NCI-H345 (cell line): ENCODE measurements at places on chromosomes 1 and 21.

DNA sequence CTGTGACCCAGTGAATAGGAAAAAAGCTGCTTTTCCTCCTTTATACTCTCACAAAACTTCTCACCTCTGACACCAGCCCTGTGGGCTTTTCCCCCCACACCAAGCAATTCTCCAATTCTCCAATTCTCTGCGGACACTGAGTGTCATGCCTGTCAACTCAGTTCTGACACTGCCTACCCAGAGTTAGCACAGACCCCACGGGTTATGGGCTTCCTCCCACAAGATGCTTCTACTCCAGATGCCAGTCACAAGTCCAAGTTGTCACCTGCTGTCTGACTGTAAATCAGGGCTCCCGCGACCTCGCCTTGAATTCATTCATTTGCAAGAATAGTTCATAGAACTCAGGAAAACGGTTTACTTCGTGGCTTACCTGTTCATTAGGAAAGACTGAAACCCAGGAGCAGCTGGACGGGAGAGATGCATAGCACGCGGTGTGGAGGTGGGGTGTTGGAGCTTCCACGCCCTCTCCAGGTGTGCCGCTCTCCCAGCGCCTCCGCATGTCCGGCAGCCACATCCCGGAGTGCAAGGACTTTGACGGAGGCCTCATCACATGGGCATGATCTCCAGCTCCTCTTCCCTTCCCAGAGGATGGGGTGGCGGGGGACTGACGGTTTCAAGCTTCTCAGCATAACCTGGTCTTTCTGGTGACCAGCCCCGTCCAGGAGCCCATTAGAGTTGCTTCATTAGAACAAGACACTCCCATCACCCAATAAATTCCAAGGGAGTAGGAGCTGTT lies 154.7 kb downstream of the PGBD5 start:
- no peak for DNase-seq

GRCh38 chr21:42236014-42236413 lies 17.1 kb downstream of the ABCG1 start:
- no peak for DNase-seq

- no peak for DNase-seq
These were observed 50.9 kb downstream of the KANK4 start for GRCh38 chr1:62268315-62268714.

GRCh38 chr1:209772126-209772525 lies 12.2 kb downstream of the C1orf74 start:
- no peak for DNase-seq

DNA sequence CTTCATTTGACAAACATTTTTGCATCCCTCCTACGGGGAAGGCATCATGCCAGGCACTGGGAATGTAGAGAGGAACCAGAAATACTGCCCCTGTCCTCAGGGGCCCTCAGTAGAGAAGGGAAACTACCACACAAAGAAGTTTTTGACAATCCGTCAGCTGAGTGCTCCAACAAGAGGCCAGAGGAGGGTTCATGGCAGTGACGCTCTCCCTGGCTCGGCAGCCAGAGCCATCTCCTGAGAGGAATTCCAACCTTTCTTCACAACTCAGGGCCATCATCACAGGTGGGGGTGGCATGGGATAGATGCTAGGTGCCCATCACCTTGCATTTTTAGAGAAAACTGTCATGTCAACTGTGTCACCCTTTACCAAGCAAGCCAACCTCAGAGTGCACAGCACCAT lies 154.1 kb downstream of the HIVEP3 start:
- DNase-seq, result no peak

- no peak for DNase-seq
These were observed 16.9 kb upstream of the TDRD10 start for GRCh38 chr1:154485106-154485505.

- no peak for DNase-seq
These were observed 70.3 kb upstream of the TINAGL1 start for GRCh38 chr1:31505911-31506497.

DNA sequence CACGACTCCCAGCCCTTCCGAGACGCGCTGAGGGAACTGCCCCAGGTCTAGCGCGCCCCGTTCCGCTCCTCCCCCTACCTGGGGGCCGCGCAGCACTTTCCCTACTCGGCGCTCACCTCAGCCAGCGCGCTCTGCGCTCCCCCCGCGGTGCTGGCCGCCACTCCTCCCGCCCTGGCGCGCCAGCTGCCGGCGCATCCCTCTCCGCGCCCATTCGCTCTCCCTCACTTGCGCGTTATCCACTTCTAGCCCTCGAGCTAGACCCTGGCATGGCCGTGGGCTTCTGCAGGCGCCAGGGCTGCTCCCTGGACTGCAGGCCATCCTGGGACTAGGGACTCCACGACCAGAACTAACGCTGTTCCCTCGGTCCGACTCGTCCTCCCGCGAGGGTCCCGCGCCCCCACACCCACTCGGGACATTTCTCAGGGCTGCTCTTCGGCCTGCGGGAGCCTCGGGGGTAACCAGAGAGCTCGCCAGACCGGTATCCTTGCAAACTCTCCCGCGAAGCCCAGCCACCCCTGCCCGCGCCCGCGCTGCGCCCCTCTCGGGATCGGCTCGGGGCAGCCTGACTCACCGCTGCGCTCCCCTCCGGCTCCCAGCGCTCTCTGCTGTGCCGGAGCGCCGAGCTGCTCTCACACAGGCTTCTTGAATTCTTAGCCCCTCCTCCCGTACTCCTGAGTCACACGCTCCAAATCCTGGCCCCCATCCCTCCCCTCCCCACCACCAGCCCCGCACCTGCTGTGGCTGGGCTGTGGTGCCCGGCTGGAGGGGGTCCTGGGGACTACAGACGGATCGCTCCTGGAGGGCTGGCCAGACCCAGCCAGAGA lies at the start of gene NGF:
TSS of gene NGF (minus strand) at position 617 of the 824 bp plus-strand sequence. CDS start 51,454 bp downstream, outside the sequence.
- DNase-seq, result peak; percentile 13

DNA sequence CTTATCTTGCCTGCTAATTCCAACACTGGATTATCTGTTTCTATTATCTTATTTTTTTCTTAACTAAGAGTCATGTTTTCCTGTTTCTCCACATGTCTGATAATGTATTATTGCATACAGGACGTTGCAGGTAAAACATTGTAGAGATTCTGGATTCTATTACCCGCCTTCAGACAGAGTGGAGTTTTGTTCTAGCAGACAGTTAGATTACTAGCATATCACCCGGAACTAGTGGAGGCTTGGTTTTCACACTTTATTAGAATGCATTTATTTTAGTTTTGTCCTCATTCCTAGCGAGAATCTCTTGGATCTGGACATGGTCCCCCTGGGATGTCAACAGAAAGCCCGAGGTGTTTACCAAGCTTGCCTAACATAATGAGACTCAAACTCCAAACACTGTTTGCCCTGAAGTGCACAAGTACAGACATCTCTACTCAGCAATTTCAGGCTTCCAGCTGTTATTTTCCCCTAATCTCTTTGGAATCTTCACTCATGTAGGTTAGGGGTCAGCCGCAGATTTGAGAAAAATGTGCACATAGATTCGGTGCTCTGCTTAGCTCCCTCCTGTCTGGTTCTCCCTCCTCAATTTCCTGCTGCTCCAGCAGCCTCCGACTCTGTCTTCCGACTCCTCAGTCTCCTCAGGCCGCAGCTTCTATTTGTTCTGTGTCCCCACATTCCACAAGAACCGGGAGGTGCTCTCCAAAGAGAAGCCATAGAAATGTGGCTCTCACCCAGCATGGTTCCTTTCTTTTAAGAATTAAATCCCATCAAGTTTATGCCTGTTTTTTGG lies 36.8 kb upstream of the PTPRF start:
- no peak for DNase-seq

- DNase-seq, result no peak
These were observed 67.5 kb downstream of the DISP3 start for GRCh38 chr1:11546456-11546855.

DNA sequence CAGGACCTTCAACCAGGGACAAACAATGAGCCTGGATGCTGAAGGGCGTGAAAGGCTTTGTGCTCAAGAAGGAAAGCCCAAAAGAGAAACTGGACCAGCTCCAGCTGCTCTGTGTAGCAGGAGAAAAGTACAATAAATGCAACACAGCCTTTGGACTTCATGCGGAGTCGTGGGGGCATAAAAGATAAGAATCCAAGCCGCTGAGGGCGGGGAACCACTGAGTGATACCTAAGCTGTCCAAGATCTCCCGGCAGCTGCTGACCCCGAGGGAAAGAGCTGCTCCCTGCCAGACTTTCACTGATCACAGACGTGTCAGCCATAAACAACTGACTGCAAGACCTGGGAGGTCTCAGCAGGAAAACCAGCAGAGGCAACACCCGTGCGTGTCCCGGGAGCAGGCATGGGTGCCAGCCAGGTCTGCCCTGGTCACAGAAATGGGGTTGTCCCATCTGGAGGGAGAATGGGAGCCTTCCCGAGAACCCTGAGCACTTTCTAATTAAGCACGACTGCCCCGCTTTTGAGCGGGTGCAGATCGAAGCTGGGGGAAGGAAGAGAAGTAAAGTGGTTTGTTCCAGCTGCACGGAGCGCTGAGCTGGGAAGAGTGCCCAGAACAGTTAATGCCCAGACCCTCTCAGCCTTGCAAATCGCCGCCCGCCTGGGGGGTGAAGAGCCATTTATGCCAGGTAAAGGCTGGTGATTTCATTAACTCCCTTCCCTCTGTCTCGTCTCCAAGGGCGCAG lies 68.3 kb upstream of the TARDBP start:
- peak; percentile 95 for DNase-seq

GRCh38 chr1:59577774-59578173 lies 237.0 kb upstream of the HOOK1 start:
- no peak for DNase-seq

DNA sequence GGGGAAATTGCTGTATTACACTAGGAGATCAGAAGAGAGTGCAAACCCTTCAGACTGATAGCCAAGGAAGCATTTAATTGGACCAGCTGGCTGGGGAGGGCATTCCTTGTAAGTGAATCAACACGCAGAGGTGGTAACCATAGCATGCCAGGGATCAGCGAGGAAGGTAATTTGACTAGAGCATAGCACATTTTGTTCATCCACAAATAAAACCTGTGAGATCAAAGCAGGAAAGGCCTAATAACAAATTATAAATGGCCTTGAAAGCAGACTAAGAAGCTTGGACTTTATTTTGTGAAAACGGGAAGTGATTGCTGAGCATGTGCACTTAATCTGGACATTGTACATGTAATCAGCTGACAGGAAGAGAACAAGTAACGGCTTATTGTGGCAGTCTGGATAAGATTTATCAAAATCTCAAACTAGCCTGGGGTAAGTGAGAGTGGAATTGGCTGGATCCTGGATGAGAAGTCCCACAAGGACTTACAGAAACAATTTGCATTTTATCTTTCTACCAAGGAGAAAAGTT lies 11.7 kb upstream of the CD55 start:
- DNase-seq, result no peak

GRCh38 chr1:205435578-205436573 lies 14.0 kb upstream of the LEMD1 start:
- DNase-seq, result no peak

GRCh38 chr1:202501281-202501680 lies 152.8 kb downstream of the PPP1R12B start:
- DNase-seq, result peak; percentile 12

- DNase-seq, result no peak
These were observed 8.8 kb upstream of the PHC2 start for GRCh38 chr1:33439662-33440061.

- no peak for DNase-seq
These were observed 45.5 kb downstream of the RABGAP1L start for GRCh38 chr1:174204697-174205308.

DNA sequence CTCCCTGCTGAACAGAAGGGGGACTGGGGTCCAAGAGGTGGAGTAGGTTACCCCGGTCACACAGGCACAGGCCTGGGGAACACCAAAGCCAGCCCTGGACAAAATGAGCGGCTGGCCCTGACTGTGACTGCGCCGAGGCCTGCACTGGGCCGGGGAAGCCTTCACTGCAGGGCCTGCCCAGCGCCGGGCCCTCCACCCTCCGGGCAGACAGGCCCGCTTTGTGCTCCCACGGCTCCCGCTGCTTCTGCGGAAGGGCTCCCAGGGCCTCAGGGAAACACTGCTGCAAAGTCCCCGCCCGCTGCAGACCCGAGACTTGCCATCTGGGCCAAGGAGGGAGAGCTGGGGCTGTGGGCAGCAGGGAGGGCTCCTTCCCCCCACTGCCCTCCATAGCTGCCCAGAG lies 35.3 kb downstream of the MEGF6 start:
- DNase-seq, result no peak

GRCh38 chr1:14929547-14930246 lies 223.8 kb upstream of the TMEM51 start:
- DNase-seq, result peak; percentile 76

- no peak for DNase-seq
These were observed 27.4 kb downstream of the BACE2 start for GRCh38 chr21:41195311-41195710.

DNA sequence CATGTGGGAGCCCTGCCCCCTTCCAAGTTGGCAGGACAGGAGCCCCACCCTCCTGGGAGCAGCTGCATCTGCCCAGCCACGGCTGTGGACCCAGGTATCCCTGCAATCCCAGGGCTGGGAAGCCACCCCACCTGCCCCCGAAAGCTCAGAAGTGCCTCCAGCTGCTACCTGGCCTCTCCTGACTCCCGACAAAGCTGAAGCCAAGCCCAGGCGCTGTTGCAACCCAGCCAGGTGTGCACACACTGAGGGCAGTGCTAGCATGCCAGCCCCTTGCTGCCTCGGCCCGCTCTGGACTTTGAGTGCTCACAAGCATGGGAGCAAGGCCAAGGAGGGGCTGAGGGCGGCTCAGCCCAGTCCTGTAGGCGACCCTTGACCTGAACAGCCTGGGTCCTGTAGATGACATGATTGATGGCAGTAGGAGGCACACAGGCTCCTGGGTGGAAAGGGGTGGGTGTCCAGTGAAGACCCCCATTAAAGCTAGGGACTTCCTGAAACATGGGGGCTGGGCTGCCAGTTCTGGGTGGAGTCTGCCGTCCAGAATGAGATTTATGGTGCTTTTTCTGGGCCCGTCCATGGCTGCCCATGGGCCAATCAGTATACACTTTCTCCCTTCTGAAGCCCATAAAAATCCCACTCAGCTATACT lies 2.8 kb upstream of the SSU72 start:
- no peak for DNase-seq

DNA sequence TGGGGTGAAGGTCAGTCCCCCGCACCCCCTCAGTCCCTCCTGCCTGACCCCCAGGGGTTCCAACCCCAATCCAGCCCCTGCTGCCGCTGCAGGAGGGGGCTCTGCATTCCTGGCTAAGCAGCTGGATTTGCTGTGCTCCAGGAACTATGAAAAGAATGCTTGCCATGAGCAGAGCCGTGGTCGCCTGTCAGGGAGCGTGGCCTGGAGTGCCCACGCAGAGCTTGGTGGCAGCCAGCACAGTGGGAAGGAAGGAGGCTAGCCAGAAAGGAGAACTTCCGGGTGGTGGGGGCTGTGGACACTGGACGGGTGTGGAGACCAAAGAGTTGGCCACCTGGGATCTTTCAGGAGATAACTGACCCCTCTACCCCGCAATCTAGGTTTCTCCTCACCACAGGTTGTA lies 5.6 kb downstream of the COL8A2 start:
- DNase-seq, result no peak

GRCh38 chr1:57796616-57797015 lies 372.8 kb upstream of the DAB1 start:
- no peak for DNase-seq

DNA sequence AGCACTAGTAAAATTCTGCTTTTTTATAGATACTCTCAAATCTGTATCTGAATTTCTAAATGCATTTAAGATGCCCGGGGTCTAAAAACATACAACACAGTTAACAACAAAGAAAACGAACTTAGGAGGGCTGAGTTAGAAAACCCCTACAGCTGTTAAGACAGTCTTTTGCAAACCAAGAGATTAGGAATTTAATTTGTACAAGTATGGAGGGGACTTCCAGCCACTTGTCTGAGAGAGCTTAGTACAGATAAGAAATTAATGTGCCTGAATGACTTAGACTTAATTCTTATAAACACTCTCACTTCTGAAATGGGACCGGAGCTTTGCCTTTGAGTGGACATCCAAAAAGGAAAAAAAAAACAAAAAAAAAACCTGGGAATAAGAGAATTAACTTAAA lies 61.6 kb downstream of the SMYD3 start:
- DNase-seq, result no peak

- DNase-seq, result no peak
These were observed 98.3 kb upstream of the FGGY start for GRCh38 chr1:59198564-59198963.
